ENCODE measurements at places on chromosomes 1 and 21. TPM values are rescaled to one million over a fixed set of nuclear protein-coding genes. Genes with fewer than 3 reads are reported as not detected.

- no peak overlapping the region for H3K27ac ChIP-seq
- no peaks in the 10 kb centered on the region for H3K27me3 ChIP-seq
- H3K4me3 ChIP-seq: no peak overlapping the region
- no peaks in the 10 kb centered on the region for H3K4me1 ChIP-seq
These were observed 19.3 kb upstream of the ACTA1 start for GRCh38 chr1:229452956-229453801.

Gene RPS6KC1
- total RNA-seq: 13.2 TPM

DNA sequence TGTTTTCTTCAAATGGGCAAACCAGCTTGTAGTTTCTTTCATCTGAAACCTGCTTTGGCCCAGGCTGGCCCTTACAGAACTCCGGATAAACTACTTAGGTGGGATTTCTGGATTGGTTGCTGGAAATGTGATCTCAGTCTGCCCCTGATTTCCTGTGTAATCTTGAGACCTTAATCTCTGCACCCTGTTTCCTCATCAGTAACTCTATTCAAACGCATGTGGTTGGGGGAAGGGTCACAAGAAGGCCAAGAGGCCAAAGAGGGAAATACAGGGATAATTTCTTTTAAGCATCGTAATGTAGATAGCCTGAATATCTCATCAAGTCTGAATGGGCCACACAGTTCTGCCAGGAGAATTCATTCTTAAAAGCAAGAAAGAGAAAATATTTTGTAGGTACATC is 483.6 kb downstream of the LTN1 start:
- H3K27ac ChIP-seq: no peak overlapping the region
- DNase-seq: no peak
- no peaks in the 10 kb centered on the region for H3K36me3 ChIP-seq
- no peak overlapping the region for H3K4me3 ChIP-seq
- H3K27me3 ChIP-seq: peaks cover 4% of the 10 kb centered on the region
- no peaks in the 10 kb centered on the region for H3K4me1 ChIP-seq

DNA sequence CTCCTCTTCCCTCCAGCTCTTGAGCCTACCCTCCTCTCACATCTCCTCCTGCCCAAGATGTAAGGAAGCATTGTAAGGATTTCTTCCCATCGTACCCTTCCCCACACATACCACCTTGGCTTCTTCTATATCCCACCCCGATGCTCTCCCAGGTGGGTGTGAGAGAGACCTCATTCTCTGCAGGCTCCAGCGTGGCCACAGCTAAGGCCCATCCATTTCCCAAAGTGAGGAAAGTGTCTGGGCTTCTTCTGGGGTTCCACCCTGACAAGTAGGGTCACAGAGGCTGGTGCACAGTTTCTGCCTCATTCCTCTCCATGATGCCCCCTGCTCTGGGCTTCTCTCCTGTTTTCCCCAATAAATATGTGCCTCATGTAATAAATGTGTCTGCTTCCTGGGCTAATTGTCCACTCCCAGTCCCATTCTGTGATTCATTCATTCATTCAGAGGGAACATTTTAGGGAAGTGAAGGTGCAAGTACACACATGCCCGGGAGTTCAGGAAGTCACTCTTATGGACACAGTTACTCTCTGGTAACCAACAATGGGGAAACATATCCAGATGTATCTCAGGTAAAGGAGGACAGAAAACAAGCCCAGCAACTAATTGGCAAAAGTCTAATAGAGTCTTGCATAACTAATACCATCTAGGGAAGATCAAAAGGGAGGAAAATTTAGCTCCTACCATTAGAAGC is 1.9 kb downstream of the SPRR4 start:
- H3K27me3 ChIP-seq: no peaks in the 10 kb centered on the region
- no peak overlapping the region for H3K27ac ChIP-seq
- H3K36me3 ChIP-seq: no peaks in the 10 kb centered on the region

Gene SLC16A4
- 0.39 TPM for total RNA-seq

DNA sequence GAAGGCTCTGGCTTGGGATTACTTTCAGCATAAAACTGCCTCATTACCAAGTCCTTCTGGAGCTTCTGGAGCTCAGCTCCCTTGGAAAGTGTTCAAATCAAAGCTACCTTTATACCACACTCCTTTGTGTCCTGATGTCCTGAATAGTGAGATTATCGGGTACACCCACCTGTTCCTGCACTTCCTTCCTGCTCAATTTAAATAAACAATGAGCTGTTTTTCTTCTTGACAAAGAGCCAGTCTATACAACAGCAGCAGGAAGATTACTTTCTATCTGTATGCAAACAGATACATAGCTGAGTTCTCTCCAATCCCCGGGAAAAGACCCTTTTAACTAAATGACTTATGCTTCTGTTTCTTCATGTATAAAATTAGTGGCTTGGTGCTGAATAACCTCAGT is 258.0 kb upstream of the FMN2 start:
- no peaks in the 10 kb centered on the region for H3K27me3 ChIP-seq
- H3K36me3 ChIP-seq: no peaks in the 10 kb centered on the region
- DNase-seq: no peak
- no peak overlapping the region for H3K4me3 ChIP-seq

All from CD4-positive, alpha-beta memory T cell (primary cell).